ENCODE measurements at places on chromosomes 16 and 17. TPM values are rescaled to one million over a fixed set of nuclear protein-coding genes. Genes with fewer than 3 reads are reported as not detected.

The EVI2B gene
- total RNA-seq, result 0.47 TPM

The SHISA9 gene
- total RNA-seq, result under 0.01 TPM

The DLX4 gene
- total RNA-seq, result 0.23 TPM

The USP6 gene
- total RNA-seq, result under 0.01 TPM

The HYDIN gene
- 0.19 TPM for total RNA-seq

The BAIAP3 gene
- under 0.01 TPM for total RNA-seq

The HSD11B2 gene
- total RNA-seq, result 0.23 TPM
